ENCODE measurements at places on chromosomes 16 and 17. TPM values are rescaled to one million over a fixed set of nuclear protein-coding genes. Genes with fewer than 3 reads are reported as not detected.

GRCh38 chr16:29665294-29666077 lies 2.4 kb downstream of the SPN start:
- no peaks in the 10 kb centered on the region for H3K36me3 ChIP-seq
- H3K4me1 ChIP-seq, result no peaks in the 10 kb centered on the region
- no peak overlapping the region for H3K27ac ChIP-seq
- H3K4me3 ChIP-seq, result no peak overlapping the region
- H3K27me3 ChIP-seq, result no peaks in the 10 kb centered on the region
- DNase-seq, result no peak

GRCh38 chr16:72134507-72134906 lies 37.4 kb downstream of the PMFBP1 start:
- H3K27ac ChIP-seq, result no peak overlapping the region
- H3K36me3 ChIP-seq, result no peaks in the 10 kb centered on the region
- no peak for DNase-seq
- H3K4me1 ChIP-seq, result no peaks in the 10 kb centered on the region
- H3K27me3 ChIP-seq, result peaks cover 86% of the 10 kb centered on the region
- no peak overlapping the region for H3K4me3 ChIP-seq

DNA sequence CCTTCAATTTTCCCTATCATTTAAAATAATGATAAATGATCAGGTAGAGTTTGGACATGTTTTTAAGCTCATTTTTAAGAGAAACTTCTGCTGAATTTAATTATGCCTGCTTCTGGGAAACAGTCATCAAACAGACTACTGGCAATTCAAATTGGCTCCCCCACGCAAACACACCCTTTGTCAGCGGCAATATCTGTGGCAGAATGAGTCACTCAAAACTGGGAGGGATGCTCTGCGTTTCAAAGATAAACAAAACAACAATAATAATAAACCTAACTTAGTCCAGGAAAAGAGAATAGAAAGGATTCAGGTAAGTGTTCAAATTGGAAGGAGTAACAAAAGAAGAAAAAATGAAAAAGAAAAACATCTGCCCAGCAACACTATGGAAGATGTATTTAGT lies 108.1 kb upstream of the ERCC4 start:
- no peak for DNase-seq
- H3K27ac ChIP-seq, result no peak overlapping the region
- H3K36me3 ChIP-seq, result no peaks in the 10 kb centered on the region
- peaks cover 62% of the 10 kb centered on the region for H3K27me3 ChIP-seq
- no peaks in the 10 kb centered on the region for H3K4me1 ChIP-seq

The SPNS2 gene
- total RNA-seq, result 33.8 TPM

- no peak for DNase-seq
- H3K36me3 ChIP-seq, result no peaks in the 10 kb centered on the region
- no peaks in the 10 kb centered on the region for H3K4me1 ChIP-seq
- no peak overlapping the region for H3K27ac ChIP-seq
- H3K4me3 ChIP-seq, result no peak overlapping the region
- no peaks in the 10 kb centered on the region for H3K27me3 ChIP-seq
Observed at GRCh38 chr17:48546137-48546923, 1.4 kb upstream of the HOXB2 start.

GRCh38 chr16:2372684-2373083 lies 32.2 kb upstream of the ABCA3 start:
- DNase-seq, result no peak
- no peaks in the 10 kb centered on the region for H3K36me3 ChIP-seq
- H3K4me1 ChIP-seq, result peaks cover 7% of the 10 kb centered on the region
